ENCODE measurements at places on chromosomes 12 and 14. TPM values are rescaled to one million over a fixed set of nuclear protein-coding genes. Genes with fewer than 3 reads are reported as not detected.

DNA sequence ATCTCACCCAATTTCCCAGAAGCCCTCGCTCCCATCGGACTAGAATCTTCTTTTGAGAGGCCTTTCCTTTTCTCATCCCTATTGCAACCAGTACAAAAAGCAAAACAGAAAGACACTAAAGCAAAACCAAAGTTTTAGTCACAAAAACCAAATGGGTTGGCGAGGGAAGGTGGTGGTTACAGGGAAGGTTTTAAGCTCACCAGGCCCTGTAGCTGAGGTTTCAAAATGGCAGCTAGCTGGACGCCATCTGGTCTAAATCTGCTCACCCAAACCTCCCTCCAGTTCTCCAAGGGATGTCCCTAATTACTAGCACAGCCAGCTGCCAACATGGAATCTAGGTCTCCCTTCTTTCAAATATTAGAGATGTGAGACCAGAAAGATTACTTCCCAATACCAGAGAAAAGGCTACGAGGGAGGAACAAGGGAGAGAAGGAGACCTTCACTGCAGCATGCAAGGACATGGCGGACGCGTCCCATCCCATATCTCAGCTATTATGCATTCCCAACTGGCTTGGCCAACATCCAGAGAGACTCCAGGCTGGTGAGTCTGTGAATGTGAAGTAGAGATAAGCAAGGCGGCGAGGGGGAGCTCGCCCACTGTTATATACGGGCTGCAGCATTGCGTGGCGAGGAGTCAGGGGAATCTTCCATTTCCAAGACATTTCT, 70.8 kb downstream of the DPF3 start:
- peak; percentile 79 for DNase-seq

TMPRSS12 gene
- total RNA-seq = not detected

DNA sequence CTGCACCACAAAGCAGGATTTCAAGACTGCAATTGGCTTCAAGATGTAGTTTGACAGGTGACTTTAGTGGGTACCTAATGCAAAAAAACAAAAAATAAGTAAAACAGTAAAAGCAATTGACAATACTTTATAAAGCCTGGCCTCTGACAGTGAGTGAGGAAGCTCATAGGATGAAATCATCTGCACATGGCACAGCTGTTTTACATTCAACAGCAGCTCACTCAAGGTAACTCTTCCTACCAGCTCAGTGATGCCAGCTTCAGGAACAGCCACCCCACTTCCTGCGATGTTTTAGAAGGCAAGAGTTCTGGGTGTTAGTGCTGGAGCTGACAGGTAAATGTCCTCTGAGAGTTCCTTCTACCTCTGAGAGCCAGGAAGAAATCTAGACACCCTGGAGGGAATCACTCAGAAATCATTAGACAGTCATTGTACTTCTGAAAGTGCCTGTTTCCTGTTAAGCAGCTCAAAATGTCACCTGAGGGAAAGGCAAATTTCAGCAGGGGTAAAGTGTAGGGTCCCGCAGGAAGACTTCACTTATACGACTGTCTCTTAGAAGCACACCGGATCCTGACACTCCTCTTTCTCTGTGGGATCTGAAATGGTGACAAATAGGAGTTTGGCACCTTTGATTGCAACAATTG, 99.9 kb downstream of the FOXN3 start:
- no peak for DNase-seq

- peak; percentile 79 for DNase-seq
Measured at GRCh38 chr12:108289350-108290161, 49.6 kb downstream of the CMKLR1 start.

RDH12 gene
- total RNA-seq = not detected

DNA sequence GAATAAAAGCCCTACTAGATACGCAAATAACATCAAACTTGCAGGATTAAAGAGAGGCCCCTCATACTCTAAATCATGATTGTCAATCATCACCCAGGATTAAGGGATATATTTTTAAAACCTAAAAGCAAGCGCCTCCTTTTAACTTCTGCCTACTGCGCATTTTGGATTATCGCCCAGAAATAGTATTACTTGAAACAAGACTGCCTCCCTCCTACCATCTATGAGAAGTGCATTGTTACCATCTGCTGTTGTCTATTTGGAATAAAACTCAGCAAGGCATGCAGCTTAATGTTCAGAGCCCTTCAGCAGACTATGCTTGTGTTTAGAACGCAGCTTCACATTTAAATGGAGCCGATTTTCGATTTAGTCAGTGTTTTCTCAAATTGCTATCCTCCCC, 79.6 kb downstream of the EXOC5 start:
- no peak for DNase-seq

TOMM20L gene
- not detected for total RNA-seq

DNA sequence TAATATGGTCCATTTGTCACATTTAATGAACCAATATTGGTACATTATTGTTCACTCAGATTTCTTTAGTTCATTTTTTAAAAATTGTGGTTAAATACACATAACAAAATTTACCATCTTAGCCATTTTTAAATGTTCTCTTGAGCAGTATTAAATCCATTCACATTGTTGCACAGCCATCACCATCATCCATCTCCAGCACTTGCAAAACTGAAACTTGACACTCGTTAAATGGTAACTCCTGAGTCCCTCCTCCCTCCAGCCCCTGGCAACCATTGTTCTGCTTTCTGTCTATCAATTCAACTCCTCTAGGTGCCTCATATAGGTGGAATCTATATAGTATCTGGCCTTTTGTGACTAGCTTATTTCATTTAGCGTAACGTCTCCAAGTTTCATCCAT, 86.4 kb downstream of the ACACB start:
- no peak for DNase-seq

APOLD1 gene
- total RNA-seq = 43.0 TPM
